T-helper 1 cell (primary cell): ENCODE measurements at places on chromosomes 2 and 18.
A peak's percentile ranks its signal among the peaks of the same experiment; 100 is the strongest.

- DNase-seq = no peak
These were observed 6.4 kb upstream of the RBM44 start for GRCh38 chr2:237791977-237792727.

GRCh38 chr18:46160050-46160798 is 56.0 kb downstream of the HAUS1 start:
- no peak for DNase-seq

DNA sequence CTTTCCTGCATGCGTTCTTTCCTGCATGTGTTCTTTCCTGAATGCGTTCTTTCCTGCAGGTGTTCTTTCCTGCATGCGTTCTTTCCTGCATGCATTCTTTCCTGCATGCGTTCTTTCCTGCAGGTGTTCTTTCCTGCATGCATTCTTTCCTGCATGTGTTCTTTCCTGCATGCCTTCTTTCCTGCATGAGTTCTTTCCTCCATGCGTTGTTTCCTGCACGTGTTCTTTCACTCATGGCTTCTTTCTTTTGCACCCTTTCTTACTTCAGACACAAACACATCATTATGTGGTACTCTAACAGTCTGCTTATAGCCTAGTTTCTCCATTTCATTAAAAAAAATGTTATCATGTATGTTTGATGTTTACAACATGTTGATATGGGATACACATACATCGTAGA is 261.6 kb upstream of the PXDN start:
- no peak for DNase-seq

GRCh38 chr18:55007602-55008001 is 48.3 kb upstream of the CCDC68 start:
- no peak for DNase-seq

GRCh38 chr18:79224381-79224780 is 155.2 kb downstream of the ATP9B start:
- DNase-seq = no peak

DNA sequence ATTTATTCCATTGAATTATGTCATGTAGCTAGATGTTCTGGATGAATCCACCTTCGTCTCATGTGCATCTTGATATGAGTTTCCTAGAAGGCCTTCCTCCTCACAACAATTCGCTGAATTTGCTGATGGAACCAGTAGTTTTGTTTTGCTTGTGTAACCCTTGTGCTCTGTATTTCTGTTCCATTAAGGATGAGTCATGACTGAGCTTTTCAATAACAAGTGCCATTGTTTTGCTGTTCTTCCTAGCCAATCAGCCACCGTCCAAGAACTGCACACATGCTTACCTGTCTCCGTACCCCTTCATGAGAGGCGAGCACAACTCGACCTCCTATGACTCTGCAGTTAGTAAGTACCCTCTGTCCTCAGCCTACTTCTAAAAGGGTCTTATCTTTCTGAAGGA is 2.3 kb downstream of the TMEM182 start:
- DNase-seq = no peak

DNA sequence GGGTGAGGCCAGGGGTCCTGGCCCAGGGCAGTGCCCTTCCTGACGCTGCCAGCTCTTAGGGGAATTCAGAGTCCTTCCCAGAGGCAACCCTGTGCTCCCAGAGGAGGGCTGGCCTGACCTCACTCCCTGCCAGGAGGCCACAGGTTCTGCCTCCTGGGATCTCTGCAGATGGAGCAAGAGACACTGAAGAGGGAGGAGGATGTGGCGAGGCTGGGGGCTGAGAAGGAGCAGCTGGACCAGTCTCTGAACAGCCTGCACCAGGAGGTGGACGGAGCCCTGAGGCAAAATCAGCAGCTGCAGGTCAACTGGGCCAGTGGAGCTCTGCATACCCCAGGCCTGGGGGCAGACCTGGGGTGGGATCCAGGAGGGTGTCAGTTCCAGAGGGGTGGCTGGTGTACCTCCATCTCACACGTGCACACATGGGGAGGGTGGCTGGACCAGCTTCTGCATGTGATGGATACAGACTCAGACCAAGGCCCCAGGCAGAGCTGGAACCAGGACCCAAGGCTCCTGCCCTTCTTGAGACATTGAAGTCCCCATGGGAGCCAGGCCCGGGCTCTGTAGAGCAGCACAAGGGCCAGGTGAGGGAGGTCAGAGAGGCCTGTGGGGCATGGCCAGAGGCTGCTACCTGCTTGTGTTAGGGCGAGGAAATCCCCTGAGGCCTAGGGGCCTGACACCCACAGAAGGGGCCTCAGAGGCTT is 9.7 kb upstream of the SNED1 start:
- no peak for DNase-seq

GRCh38 chr2:30404319-30405259 is 42.5 kb upstream of the LCLAT1 start:
- no peak for DNase-seq

DNA sequence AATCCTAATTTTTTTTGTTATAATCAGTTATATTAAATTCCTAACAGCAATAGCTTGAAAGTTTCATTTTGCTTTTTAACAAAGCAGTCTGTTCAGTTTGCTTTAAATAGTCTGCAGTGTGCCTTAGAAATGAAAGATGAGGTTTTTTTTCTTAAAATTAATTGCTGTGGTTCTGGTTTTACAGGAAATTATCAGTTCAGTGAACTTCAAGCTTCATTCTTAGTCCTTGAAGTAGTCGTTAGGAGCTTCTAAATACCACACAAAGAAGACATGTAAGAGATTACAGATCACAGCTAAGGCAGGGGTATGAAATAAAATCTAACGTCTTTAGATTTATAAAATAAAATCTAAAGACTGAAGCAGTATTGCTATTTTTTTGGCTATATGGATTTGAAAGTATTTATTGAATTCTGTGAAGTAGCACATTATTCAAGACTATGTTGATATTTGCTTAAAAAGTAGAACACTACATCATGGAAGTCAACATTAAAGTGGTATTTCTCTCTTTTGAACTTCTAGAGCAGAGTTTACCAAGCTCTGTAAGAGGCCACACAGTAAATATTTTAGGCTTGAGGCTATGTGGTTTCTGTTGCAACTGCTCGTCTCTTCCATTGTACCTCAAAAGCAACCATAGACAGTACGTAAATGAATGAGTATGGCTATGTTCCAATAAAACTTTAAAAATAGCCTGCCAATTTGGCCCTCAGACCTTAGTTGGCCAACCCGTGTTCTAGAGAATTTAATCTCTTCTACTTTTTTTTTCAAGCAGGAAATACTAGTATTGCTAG is 81.5 kb upstream of the STON1 start:
- peak; percentile 62 for DNase-seq

GRCh38 chr2:23026671-23027070 is 358.3 kb upstream of the KLHL29 start:
- DNase-seq = no peak

- no peak for DNase-seq
These were observed 71.4 kb downstream of the COPS8 start for GRCh38 chr2:237156857-237157779.

DNA sequence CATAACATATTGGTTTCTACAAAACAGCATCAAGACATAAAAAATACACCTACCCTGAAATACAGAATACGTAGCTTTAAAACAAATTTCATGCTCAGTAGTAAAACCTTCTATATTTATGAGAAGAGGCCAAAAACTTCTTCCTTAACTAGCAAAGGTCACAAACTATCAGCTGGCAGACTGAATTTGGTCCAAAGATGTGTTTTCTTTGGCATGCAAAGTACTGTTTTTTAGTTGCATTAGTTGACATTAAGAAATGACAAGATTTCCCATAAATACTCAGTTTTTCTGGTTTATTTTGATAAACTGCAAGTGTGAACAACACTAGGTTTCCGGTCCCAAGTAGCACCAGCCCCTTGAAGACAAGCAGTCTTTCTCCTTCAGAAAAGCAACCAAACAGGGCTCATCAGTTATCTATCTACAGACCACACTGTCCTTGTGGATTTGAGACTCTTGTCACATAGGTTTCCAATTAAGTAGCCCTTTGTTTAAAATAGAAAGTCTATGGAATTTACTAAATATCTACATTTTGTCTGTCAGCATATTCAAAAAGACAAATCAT is 35.6 kb downstream of the SLC25A12 start:
- DNase-seq = no peak

- peak; percentile 6 for DNase-seq
These were observed 400 bp downstream of the CCDC88A start for GRCh38 chr2:55419233-55419678.

DNA sequence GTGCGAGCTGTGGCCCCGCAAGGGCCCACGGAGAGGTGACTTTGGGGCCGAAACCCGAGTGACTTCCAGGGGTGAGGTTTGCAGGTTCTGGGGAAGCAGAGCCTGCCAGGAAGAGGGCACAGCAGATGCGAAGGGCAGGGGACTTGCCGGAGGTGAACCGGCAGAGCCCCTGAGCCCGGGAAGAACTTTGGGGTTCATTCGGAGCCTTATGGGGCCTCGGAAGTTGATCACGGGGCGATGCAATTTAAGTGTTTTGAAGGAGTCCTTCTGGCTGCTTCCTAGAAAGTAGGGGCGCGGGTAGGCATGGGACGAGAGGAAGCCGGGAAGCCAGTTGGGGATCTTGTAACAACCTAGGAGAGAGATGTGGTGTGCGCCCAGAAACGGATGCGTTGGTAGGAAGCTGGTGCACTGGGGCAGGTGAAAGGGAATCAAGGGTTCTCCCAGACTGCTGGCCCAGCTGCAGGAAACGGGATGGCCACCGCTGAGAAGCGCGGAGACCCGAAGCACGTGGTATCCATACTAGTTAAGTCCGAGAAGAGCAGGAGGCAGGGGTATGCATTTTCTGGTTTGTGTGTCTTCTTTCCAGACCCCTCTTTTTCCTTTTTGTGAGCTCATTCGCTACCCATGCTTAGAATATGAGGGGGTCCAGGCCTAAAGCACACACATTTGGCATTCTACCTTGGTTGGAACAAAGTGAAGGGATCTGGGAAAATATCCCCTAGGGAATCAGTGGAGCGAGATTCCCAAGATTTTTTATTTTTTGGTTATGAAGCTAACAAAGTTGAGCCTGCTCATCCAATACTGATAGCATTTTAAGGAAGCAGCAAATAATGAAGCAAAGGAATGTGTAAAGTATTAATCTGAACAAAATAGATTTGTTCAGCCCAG is 758 bp downstream of the SCLY start:
- peak; percentile 37 for DNase-seq

DNA sequence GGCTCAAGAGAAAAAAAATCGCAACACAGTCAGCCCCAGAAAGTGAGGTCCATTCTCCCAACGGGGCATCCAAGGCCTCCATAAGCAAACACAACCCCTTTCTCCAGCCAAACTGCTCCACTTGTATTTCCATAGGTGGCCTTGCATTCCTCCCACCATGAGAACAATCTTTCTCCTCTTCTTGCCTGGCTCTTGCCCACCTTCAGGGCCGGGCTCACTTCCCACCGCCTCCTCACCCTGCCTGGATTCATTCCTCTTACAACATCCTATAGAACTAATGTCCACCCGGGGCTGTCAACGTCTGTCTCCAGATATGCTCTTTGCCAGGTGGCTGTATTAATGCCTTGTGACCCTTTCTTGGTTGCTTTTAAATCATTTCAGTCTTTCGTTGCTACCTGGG is 124.5 kb downstream of the SMAD7 start:
- DNase-seq = no peak

DNA sequence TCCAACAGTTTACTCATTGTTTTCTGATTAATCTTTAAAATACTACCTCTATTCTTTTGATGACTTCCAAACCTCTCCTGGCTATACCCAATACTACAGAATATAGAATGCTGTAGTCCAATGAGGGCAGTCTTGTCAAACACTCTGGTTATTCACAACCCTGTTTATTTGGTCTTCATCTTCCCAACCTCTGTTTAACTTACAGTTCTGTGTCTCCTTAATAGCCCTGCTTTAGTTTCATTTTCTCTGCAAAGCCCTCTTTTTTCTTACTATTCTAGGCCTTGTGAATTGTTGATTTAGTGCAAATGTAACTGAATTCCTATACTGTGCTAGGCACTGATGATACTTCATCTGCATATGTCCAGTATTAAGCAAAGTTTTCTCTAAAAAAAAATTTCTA is 40.0 kb downstream of the ACVR2A start:
- no peak for DNase-seq

DNA sequence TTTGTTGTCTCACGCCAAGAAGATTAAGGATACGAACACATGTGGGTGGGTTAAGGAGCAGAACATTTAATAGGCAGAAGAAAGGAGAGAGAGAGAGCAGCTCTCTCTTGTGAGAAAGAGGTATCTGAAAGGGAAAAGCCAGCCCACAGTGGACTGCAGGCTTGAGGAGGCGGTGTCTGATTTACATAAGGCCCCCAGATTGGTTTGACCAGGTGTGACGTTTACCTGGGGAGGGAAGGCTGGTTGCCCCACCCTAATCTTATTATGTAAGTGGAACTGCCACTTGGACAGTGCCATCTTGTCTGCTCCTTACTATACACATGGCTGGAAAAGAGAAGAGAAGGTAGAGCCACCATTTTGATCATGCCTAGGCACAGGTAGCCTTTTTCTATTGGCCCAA is 189.2 kb downstream of the NCK2 start:
- no peak for DNase-seq

DNA sequence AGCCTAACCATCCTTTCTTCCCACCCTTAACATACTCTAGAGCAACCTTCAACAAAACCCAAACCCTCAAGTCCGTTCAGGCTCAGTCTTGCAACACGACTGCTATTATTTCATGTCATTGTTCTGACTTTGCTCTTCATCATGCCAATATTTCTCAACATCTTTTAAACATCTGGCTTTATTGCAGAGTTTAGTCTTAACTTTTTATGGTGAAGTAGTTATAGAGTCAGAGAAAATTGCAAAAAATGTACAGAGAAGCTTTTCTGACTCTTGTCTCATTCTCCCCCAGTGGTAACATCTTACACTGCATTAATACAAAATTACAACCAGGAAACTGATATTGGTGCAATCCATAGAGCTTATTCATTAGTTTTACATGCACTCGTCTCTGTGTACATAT is 3.9 kb downstream of the MARCO start:
- no peak for DNase-seq

DNA sequence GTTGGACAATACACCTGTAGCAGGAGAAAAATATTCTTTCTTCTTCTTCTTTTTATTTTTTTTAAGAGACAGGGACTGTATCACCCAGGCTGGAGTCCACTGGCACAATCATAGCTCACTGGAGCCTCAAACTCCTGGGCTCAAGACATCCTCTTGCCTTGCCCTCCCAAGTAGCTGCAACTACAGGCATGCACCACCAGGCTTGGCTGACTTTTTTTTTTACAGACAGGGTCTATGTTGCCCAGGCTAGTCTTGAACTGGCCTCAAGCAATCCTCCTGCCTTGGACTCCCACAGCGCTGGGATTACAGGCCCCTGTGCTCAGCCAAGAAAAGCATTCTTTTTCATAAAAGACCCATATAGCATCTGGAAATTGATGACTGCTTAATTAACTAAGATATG is 17.1 kb upstream of the ARHGAP28 start:
- DNase-seq = no peak

GRCh38 chr2:73984922-73985307 is 205 bp downstream of the TET3 start:
- peak; percentile 60 for DNase-seq

DNA sequence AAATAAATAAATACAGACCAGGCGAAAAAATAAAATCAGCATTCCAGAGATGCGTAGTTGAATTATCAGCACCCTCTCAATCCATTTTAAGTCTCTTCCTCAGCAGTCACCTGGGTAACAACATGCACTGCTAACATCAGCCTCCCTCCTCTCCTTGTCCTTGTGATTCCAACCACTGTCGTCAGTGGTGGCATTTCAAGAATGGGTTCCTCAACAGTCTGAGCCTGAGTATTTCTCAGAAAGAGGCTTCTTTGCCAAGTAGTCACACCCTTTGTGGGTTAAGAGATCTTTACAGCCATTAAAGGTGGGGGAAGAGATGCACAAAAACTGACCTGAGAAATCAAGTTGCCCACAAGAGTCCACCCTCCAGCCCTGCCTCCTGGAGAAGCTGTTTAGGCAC is 39.0 kb downstream of the NOL10 start:
- no peak for DNase-seq

- DNase-seq = no peak
These were observed 451.5 kb downstream of the EPHA4 start for GRCh38 chr2:221120643-221121042.
